CD4-positive, alpha-beta T cell treated with Interleukin-1 beta for 1 hour (primary cell): ENCODE measurements at places on chromosomes 6 and 20.

- no peak for DNase-seq
Measured at GRCh38 chr20:18004384-18005031, 35.7 kb downstream of the MGME1 start.

GRCh38 chr6:118746825-118747174 lies 95.4 kb upstream of the CEP85L start:
- no peak for DNase-seq

GRCh38 chr20:4384961-4385360 lies 336.7 kb upstream of the PRND start:
- DNase-seq = no peak

GRCh38 chr20:45426320-45427016 lies 10.5 kb downstream of the PIGT start:
- no peak for DNase-seq

- no peak for DNase-seq
Measured at GRCh38 chr6:74182992-74183391, 487.0 kb downstream of the CD109 start.

- DNase-seq = no peak
Measured at GRCh38 chr20:2420510-2420909, 39.8 kb downstream of the TGM6 start.

DNA sequence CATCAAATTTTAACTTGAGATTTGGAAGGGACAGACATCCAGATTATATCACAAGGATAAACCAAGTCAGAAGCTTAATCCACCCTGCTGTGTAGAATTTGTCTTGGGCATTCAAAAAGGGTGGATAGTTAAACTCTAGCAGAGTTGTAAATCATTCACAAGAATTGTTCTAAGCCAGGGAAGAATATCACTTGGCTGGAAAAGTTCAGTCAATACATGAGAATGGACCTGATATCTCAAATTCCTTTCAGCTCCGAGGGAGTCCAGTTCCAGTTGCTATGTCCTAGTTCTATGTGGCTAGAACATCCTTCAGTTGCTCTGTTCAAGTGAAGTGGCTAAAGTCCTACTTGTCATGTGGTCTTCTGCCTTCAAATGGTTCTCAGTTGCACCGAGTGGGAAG lies 351.8 kb upstream of the JARID2 start:
- DNase-seq = no peak

GRCh38 chr20:7333841-7334240 lies 566.4 kb downstream of the BMP2 start:
- DNase-seq = no peak
